ENCODE measurements at places on chromosomes 12 and 14. TPM values are rescaled to one million over a fixed set of nuclear protein-coding genes. Genes with fewer than 3 reads are reported as not detected.

DAO gene
- 0.58 TPM for polyA plus RNA-seq

SLC24A4 gene
- polyA plus RNA-seq: 0.25 TPM

SLC25A47 gene
- polyA plus RNA-seq: not detected

TAS2R42 gene
- not detected for polyA plus RNA-seq

GPR84 gene
- polyA plus RNA-seq: 0.15 TPM

PLEKHH1 gene
- 87.7 TPM for polyA plus RNA-seq

INSM2 gene
- polyA plus RNA-seq: not detected

- peak; percentile 62 for DNase-seq
Measured at GRCh38 chr12:120356567-120357030, 12.4 kb downstream of the MSI1 start.

- no peak for DNase-seq
Measured at GRCh38 chr12:116140529-116140928, 137.0 kb downstream of the MED13L start.

- DNase-seq: no peak
Measured at GRCh38 chr14:37864861-37865718, 269.7 kb downstream of the TTC6 start.

DNA sequence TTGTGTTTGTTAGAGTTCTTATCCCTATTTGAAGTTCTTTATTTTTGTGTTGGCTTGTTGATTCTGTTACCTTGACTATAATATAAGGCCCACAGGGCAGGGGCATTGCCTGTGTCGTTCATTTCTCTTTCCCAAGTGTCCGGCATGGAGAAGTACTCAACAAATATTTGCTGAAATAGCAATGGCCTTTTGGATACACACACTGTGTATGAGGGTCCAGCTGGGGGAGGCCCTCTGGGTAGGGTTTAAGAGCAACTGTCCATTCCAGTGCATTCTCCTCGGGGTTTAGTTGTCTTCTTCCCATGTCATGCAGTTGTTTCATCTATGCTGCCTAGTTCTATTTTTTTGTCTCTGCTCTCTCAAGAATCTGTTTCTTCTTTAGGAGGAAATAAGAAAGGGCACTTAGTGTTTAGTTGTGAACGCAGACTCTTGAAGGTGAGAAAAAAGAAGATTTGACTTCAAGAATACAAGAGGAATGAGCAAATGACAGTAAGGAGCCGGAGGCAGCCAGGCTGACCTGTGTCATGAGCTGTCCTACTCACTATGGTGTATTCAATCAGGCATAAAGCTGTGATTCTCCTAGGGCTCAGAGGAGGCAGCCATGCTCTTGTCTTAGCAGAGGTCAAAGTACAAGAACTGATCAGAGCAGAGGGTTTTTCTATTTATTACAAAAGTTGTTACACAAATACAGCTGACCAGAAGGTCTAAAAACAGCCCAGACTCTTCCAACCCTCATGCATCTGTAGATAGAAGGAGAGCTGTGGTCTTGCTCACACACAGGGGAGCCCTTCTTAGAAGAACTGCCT lies 10.2 kb downstream of the ERG28 start:
- DNase-seq: no peak

GRCh38 chr12:21697904-21698630 lies 40.4 kb upstream of the LDHB start:
- DNase-seq: no peak

GRCh38 chr12:31369712-31370521 lies 44.0 kb upstream of the SINHCAF start:
- DNase-seq: no peak
